Stimulated activated CD4-positive, alpha-beta T cell treated with anti-CD3 and anti-CD28 coated beads, Interleukin-4, amount 100 ng/mL, for 1 hour (primary cell): ENCODE measurements at places on chromosomes 3 and 15.
A peak's percentile ranks its signal among the peaks of the same experiment; 100 is the strongest.

- DNase-seq, result no peak
Observed at GRCh38 chr15:54638666-54639065, 558.1 kb downstream of the RSL24D1 start.

DNA sequence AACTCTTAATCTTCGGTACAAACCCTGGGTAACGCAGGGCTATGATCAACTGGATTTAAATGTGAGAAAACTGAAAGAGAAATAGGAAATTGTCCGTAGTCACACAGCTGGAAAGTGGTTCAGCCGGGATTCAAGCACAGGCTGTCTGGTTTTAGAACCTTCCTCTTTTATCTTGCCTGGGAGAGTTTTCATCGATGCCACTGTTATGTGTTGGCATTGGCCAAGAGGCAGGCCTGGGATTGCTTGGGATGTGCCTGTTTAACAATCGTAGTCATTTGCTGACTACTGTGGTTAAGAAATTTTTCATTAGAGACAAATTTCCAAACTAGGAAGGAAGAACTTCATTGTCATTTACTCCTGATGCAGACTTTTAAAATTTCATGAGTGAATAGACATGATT lies 4.3 kb downstream of the MCTP2 start:
- DNase-seq, result no peak

DNA sequence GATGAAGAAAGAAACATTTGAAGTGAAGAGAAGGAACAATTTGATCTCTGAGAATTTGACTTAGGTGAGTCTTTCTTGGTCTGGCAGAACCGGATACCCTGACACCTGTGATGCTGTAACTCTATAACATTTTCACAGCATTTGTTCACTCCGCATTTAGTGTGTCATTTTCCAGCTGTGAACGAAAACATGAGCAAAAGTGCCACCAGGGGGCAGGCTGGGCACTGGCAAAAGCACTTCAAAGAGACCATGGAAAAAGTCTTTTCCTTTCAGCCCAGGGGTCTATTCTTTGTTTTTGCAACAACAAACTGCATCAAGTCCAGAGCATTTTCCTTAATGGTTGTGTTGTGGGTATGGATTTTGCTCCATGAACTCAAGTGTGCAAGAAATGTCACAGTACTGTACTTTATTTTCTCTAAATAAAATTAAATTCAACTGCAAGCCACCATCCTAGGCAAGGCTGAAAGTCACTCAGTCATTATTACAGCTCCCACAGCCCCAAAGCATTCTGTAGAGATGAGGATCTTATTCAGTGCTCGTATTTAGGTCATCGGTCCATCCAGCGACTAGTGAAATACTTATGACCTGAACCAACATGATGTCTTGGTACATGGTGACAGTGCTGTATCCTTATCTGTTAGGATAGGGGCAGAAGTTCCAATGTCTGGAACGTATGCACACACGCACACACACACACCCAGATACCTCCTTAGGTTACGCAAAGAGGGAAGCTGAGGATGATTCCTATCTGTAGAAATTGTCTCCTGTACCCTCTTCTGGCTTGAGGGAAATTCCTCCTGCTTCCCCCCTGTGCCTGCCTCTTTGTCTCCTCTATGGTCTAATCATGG lies 125.5 kb downstream of the GADL1 start:
- DNase-seq, result peak; percentile 75

- DNase-seq, result no peak
Observed at GRCh38 chr15:23484870-23485269, 37.8 kb upstream of the GOLGA6L2 start.

GRCh38 chr3:131444180-131444579 lies 58.6 kb downstream of the MRPL3 start:
- DNase-seq, result no peak

DNA sequence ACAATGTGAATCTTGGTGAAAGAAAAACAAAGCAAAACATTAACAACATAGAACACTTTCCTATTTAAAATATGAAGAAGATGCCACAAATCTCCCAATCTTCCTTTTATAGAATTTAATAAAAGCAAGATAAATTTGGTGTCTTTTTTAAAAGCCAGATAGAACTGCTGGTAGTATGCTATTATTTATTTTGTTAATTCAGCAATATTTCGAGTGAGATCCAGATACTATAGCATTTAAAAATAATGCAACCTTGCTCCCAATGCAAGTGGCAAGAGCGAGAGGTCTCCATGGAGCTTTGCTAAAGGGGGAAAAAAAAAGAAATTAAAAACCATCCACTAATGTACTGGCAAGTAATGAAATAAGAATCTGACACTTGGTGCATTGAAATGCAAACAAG lies 121.8 kb downstream of the IL20RB start:
- no peak for DNase-seq

- DNase-seq, result no peak
Observed at GRCh38 chr3:34073111-34073510, 274.7 kb downstream of the PDCD6IP start.
